ENCODE measurements at places on chromosomes 4 and X.

- DNase-seq = no peak
Measured at GRCh38 chr4:6808259-6808658, 25.7 kb downstream of the KIAA0232 start.

- no peak for DNase-seq
Measured at GRCh38 chrX:24528605-24529004, 63.5 kb downstream of the PDK3 start.

DNA sequence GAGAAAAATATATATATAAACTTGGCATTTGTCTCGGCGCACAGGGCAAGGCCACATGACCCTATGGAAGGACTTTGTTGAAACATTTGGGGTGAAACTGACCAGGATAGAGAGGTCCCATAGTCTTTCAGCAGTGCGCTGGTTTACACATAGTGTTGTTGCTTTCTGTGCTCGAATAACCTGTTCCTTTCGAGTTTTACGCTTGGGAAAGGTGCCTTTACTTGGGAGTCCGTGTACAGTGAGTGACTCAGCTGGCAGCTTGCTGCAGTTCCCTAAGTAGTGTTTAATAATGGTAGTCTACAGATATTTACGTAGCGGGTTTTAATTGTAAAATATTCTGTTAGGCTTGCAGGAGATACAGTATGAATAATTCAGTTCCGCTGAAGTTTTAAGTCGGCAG, 578 bp downstream of the APOOL start:
- DNase-seq = no peak

- no peak for DNase-seq
Measured at GRCh38 chrX:53319614-53320542, 38.5 kb upstream of the IQSEC2 start.

DNA sequence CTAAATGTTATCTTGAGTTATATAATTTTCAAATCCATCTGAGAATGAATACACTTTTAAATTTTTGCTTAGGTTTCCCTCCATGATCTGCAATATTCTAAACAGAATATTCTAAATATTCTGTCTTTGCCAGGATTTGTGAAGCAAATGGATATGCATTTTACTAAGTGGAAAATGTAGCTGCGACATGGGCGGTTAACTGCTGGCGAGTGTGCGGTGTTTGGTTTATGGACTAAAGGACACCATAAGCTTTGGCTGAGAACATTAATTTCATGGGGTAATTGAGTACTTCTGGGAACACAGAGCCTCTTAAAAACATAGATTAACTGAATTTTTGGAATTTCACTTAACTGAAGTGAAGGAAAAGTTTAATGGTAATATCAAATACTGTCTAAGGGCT, 153.8 kb upstream of the ETNPPL start:
- no peak for DNase-seq
